Fibroblast of the conjunctiva (primary cell): ENCODE measurements at places on chromosomes 4 and X.

- DNase-seq: no peak
These were observed 2.9 kb upstream of the GRPR start for GRCh38 chrX:16120431-16120830.

- no peak for DNase-seq
These were observed 1.2 kb downstream of the TFE3 start for GRCh38 chrX:49041744-49042580.

DNA sequence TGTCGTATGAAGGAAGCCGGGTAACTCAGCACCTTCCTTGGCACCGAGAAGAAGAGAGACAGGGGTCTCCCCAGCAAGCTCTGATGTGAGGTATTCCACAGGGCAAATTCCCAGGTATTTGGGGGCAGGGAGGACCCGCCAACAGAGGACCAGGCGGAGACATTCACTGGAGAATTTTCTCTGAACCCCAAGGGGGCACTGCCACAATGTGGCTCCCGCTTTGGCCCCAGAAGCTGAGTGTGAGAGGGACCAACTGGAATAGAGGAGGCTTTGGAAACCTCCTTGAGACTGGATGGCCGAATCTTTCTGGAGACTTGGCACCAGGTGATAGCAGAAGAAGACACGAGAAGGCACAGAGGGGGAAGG is 735 bp upstream of the GABRE start:
- no peak for DNase-seq

GRCh38 chr4:54719378-54719777 is 61.6 kb downstream of the KIT start:
- no peak for DNase-seq

GRCh38 chr4:3145234-3145924 is 70.9 kb downstream of the HTT start:
- DNase-seq: no peak
